ENCODE measurements at places on chromosomes 16 and 17.

GRCh38 chr16:63331111-63331510 is 1294.9 kb upstream of the CDH8 start:
- no peak for DNase-seq

DNA sequence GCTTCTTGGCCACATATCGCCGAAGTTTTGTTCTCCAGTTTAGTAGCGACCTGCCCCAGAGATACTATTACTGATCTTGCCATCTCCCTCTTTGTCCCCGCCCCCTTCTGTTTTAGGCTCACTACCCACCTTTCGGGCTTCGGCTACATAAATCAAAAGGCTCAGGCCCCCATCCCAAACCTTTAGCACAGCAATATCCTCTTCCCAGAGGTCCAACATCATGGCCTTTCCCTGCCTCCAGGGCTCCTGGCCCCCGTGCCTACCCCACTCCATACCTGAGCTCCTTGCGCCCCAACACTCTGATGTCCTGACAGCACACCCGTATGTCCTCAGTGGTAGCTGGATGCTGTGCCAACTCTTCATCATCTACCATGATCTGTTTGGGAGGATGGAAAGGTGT is 2.9 kb upstream of the PSMC5 start:
- no peak for DNase-seq

DNA sequence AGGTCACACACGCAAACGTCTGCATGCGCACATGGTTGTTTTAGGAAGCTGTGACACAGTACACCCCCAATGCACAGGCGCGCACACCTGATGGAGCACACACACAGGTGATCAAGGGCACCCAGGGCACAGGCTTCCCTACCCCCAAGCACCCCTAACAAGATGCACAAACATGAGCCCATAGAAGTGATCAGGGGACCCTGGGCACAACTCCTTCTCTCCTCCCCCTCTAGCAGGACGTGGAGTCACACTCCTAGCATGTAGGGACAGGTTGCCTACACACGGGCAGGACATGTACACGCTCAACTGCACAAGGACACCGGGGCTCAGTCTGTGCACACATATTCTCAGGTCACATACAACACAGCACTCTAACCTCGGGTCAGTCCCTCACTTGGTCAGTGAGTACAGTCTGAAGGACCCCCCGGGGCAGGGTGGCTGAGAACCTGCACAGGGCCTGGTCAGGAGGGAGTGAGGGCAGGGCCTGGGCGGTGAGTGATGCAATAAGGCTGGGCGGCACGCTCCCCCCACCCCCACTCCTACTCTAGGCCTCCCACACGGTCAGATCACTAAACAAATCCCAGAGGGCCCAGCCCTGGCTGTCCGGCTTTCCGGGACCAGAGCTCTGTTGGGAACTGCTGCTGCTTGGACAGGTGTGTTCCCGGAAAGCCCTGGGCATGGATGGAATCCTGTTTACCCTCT is 751 bp upstream of the DOC2B start:
- DNase-seq: peak; percentile 75

GRCh38 chr17:61362852-61363600 is 36.6 kb upstream of the TBX2 start:
- DNase-seq: no peak

GRCh38 chr17:21165922-21166594 is 39.3 kb downstream of the DHRS7B start:
- no peak for DNase-seq

DNA sequence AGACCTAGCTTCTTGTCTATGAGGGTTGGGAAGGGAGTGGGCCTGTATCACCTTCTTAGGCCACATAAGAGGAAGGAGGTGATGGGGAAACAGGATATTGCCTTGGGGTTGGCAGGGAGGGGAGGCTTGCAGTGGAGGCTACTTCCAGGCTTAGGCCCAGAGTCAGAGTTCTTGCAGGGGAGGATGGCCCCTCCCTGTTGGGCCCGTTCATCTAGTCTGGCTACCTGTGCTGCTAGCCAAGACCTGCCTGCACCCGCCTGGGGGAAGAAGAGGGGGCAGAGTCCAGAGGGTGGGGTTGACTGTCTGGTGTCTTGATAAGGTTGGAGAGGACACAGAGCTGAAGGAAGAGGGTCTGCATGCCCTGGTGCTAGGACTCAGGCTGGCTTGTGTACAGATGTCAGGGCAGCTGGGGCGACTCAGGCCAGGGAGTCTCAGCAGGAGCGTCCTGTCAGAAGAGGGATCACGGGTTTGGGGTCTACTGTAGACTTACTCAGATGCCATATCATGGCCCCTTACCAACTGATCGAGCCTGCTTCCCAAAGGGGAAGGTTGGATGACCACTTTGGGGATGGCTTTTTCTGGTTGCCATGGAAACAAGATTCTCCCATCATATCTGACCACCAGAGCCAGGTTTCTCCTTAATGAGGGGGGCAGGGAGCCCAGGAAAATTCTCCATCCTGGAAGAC is 5.3 kb downstream of the KDM6B start:
- DNase-seq: peak; percentile 74

GRCh38 chr17:6439951-6440350 is 4.3 kb upstream of the PIMREG start:
- DNase-seq: no peak

DNA sequence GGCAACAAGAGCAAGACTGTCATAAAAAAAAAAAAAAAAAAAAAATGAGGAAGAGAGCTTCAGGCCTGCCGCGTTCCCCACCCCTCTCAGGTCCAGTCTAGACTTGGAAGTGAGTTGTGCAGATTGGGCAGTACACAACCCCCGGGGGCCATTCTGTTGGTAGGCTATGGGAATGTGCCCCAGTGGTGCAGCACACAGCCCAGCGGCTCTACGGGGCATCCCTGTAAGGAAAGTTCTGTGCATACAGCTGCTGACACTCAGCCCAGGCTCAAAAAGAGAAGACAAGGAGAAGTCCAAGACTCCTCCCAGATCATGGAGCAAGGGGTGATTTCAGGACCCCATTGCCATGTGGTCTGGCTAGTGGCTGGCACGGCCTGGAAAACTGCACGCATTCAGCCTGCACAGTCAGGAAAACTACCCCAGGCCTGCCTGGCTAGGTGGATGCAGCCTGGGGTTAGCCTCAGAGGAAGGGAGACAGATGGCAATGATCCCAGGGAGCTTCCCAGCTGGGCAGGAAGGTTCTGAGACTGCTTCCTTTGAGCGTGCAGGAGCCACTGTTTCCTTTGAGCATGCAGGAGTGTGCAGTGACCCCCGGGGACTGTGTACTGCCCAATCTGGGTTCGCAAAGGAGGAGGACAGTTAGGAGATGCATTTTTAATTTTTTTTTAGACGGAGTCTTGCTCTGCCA is 44.8 kb downstream of the PECAM1 start:
- no peak for DNase-seq

DNA sequence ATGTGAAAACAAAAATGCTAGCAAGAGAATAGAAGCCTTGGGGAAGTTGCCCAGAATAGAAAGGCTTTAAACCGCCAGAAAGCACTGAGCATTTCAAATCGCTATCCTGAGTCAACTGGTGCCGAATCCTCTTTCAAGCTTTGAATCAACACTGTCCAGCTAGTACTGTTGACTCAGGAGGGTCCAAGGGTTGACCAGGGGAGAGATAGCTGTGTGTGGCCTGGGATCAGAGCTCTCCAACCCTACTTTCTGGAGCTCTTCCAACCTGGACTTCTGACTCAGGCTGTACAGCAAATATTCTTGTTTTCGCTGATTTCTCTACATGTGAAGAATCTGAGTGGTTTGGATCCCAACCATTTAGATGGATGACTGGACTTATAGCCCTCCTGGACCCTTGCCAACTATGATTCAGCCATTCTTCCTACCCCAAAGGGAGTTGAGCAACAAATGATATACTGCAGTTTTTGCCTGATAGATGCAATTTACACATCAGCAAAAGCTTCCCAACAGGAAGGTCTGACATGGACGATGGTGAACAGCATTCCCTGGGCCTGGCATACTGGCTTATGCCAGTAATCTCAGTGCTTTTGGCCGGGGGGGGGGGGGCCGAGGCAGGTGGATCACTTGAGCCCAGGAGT is 154.0 kb upstream of the SDK2 start:
- DNase-seq: peak; percentile 87

DNA sequence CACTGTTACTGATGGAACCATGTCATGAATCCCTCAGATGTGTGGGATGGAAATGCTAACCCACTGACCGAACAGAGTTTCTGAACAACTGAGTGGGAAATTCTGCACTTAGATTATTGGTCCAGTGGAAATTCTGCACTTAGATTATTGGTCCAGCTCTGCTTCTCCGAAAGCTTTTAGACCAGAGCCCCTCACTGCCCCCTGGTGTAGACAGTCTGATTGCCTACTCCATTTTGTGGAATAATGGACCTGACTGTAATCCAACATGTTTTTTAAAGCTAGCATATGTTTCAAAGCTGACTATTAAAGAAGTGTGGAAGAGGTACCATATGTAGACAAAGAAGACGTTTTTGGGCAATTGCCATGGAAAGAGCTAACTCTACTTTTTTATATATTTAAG is 50.3 kb upstream of the TBX2 start:
- DNase-seq: no peak

DNA sequence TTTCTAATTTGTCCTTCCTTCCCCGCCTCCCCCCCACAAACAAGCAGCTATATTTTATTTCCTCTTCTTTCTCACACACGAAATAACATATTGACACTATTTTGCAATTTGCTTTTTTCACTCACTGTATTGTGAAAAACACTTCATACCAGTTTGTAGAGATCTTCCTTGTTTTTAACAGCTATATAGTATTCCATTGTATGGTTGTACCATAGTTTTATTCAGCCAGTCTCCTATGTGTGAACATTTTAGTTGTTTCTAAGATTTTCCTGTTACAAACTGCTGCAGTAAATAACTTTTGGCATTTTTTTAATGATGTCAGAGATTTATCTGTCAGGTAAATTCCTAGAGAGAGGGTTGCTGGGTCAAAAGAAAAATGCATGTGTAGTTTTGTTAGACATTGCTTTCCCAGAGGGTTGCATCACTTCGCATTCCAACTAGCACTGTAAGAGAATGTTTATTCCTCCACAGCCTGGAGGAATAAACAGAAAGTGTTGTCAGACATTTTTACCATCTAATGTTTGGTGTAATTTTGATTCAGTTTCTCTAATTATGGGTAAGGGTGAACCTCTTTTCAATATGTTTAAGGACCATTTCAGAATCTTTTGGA is 101.2 kb downstream of the MRTFB start:
- DNase-seq: peak; percentile 72

DNA sequence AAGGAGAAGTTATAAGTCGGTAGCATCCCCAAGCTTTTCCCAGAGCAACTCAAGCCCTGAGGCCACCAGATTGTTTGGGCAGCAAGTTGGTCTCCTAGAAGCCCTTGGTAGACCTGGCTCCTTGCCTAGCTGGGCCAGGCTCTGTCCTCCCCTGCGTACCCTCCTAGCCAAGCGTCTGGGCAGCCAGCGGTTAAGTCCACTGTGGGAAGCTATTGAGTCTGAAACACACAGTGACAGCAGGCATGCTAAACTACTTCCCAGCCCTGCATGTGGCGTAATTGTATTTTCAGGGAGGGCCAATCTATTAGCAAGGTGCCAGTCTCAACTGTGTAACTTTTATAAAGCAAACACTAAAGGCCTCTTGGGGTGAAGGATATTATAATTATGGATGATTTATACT is 419.1 kb upstream of the RBFOX1 start:
- no peak for DNase-seq

- DNase-seq: no peak
Observed at GRCh38 chr16:51442141-51442870, 291.2 kb upstream of the SALL1 start.

- no peak for DNase-seq
Observed at GRCh38 chr16:4790871-4791270, 2.7 kb upstream of the SEPTIN12 start.

GRCh38 chr17:1104222-1104621 is 75.6 kb downstream of the ABR start:
- no peak for DNase-seq

- DNase-seq: peak; percentile 43
Observed at GRCh38 chr17:43907425-43907981, at the start of gene MPP2. Gene MPP2, minus strand, starts transcription at chr17:43907536. Its CDS starts 3,076 bp downstream, at chr17:43904460.

GRCh38 chr16:78505544-78506366 is 406.3 kb downstream of the WWOX start:
- no peak for DNase-seq

GRCh38 chr16:20004931-20005330 is 68.8 kb downstream of the GPR139 start:
- DNase-seq: no peak

DNA sequence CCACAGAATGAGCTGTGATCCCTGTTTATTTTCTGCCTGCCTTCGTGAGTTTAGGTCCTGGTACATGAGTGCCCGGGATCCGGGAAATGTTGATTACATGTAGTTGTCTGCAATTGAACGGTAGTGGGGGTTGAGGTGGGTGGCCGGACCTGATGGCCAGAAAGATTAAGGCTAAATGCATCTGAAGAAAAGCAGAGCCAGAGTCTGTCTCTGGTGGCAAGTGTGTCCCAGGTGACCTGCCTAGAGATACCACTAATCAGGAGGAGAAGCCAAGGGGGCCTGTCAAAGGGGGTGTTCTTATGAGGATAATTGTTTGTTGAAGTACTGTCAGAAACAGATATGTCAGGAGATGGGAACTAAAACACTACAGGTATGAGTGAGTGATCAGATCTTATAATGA is 154.0 kb upstream of the ASIC2 start:
- no peak for DNase-seq

GRCh38 chr17:31394544-31394943 is 3.1 kb downstream of the RAB11FIP4 start:
- peak; percentile 45 for DNase-seq

- DNase-seq: no peak
Observed at GRCh38 chr16:9666834-9667480, 515.3 kb downstream of the GRIN2A start.

DNA sequence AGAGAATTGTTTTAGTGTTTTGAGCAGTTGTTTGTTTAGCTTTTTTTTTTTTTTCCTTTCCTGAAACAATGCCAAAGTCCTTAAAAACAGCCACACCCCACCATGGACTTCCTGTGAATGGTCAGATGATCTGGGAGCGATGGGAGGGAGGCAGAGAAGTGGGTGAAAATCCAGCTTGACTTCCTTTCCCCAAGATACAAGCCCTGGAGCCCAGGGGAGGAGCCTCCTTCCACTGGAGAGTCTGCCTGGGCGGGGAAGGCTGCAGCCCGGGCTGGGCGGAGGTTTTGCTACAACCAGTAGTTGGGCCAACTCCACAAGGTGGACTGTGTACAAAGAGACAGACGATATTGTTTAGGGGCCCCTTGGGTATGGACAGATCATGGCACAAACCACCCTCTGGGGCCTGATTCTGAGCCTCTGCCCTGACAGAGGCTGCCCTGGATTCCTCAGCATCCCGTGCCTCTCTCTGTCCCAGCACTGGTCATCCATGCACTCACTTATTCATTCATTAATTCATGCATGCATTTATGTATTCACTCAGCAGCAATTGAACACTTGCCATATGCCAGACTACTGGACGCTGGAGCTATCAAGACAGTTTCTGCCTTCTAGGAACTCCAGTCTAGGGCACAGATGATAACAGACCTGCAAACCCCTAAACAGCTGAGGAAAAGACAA is 29.8 kb downstream of the WSB1 start:
- DNase-seq: peak; percentile 81

All from bronchial epithelial cell (primary cell).